ENCODE measurements at places on chromosomes 1 and 21.
A peak's percentile ranks its signal among the peaks of the same experiment; 100 is the strongest.

- no peak for DNase-seq
These were observed 254.0 kb downstream of the TOMM20 start for GRCh38 chr1:234874291-234875288.

DNA sequence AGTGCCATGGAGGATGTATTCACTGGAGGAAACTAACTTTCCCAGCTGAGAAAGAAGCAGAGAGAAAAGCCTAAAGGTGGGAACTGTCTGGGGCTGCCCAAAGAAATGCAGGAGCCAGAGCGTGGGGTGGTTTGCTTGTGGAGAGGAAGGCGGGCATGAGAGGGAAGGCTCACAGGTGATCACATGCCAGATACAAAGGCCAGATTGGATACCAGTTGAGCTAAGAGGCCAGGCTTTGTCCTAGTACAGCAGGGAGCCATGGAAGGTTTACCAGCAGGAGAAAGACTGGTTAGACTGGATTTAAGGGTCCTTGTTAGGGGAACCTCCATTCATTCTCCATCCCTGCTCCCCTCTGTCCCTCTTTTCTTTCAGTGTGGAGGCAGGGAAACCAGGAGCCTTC is 66.4 kb downstream of the BEND5 start:
- DNase-seq, result no peak

- DNase-seq, result no peak
These were observed 9.9 kb downstream of the TRIM67 start for GRCh38 chr1:231171623-231172197.

GRCh38 chr1:37998089-37998808 is 7.1 kb downstream of the FHL3 start:
- no peak for DNase-seq

DNA sequence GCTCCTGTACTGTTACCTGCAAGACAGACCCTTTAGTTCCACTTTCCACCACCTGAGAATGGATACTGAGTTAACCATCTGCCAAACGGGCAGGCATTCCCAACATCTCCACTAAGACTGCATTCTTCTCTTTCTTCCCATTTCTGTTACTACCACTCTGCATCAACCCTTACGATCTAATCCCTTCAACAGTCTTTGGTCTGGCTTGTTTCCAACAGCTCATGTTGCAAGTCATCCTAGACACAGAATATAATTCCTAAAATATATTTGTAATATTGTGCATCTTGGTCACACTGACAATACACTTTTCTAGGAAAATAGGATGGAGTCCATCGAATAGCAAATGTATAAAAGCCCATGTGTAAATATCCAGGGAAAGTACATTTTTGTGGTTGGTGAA is 166.7 kb downstream of the SIPA1L2 start:
- DNase-seq, result no peak

- DNase-seq, result no peak
These were observed 12.0 kb downstream of the SETD4 start for GRCh38 chr21:36048357-36048756.

GRCh38 chr1:184677344-184677743 is 77.3 kb downstream of the EDEM3 start:
- no peak for DNase-seq

DNA sequence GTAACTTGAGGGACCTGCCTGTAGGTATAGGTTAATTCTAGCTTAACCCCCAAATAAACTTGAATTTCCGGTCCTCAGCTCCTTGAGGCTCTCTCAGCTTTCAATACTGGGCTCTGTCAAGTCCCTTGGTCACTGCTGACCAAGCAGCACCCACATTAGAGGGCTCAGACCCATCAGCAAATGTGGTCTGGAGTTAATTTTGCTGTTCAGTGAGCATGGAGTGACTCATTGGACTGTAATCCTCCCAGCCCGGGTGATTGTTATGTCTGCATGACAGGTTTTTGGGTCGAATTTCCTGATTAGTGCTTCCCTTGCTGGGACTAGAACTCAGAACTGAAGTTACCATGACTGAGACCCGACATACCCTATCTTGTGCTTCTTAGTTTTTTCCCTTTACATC is 130.6 kb downstream of the URB2 start:
- no peak for DNase-seq

- DNase-seq, result no peak
These were observed 54.0 kb upstream of the BEND5 start for GRCh38 chr1:48830715-48831114.

DNA sequence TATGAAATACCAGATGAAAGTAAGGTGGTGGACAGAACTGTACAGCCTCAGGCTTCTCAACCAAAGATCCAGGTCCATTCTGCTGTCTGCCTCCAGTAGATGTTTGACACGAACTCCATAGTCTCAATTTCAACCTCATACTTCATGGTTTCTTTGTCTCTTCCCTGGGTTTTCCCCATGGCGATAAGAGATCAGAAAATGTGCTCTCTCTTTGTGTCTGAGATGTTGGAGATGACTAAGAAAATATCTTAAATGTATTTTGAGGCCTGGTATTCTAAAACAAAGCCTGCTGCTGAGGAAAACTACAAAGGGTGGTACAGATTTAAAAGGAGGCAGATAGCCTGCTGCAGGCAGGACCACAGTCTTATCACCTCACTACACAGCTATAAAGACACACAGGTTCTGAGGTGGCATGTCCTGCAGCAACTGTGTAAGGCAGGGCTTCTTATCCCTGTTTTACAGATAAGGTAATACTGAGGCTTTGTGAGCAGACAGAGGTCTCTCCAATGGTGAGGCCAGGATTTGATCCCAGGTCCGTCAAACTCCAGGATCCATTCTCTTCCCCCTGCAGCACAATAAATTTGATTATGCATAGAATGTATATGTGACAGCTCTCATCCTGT is 40.0 kb upstream of the CACNA1E start:
- no peak for DNase-seq

DNA sequence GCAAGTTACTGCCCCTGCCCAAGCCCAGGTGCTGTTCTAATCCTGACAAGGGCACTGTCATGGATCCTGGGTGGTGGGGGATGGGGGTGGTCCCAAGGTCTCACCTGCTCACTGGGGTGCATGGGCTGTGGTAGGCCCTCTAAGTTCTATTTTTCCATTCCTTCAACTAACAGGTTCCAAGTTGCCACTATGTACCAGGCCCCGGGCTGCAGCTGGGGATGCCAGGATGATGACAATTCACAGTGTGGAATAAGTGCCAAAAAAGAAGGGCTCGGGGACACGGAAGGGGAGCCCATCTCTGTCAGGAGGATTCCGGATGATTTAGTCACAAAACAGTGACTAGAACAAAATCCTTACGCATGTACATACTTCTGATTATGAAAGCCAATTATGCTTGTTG is 76.0 kb downstream of the STUM start:
- DNase-seq, result no peak

GRCh38 chr1:189816558-189816957 is 661.1 kb downstream of the BRINP3 start:
- no peak for DNase-seq

GRCh38 chr1:43861337-43861736 is 72.3 kb upstream of the ARTN start:
- no peak for DNase-seq

- DNase-seq, result no peak
These were observed 122.6 kb upstream of the PPP2R5A start for GRCh38 chr1:212162635-212163034.

DNA sequence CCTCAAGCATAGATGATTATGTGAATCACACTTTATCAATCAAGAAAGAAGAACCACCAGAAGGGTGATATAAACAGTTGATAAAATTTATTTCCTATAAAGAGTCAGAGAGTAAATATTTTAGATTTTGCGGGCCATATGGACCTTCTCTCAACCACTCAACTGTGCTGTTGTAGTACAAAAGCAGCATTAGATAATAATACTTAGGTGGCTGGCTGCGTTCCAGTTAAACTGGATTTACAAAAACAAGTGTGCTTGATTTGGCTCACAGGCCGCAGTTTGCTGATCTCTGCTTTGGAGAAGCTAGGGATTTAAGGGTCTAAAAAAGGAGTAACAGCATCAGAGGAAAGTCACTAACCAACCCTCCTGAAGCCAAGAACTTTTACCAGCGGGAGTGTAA is 1406.0 kb downstream of the KCNT2 start:
- no peak for DNase-seq

- DNase-seq, result no peak
These were observed 40.0 kb downstream of the LTN1 start for GRCh38 chr21:28952686-28953085.

DNA sequence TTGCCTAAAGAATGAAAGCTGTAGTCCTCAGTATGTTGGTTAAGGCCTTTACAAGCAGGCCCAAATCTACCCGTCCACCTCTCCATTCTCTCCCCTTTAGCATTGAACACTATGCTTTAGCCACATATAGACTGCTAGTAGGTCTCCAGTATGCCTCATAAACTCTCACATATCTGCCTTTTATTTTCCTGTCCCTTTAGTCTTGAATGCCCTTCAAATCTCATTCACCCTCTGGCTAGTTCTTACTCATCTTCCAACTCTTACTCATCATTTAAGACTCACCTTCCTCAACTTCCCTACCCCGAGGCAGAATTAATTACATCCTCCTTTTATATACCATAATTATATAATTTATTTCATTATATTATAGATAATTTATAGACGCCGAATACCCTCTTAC is 78.7 kb upstream of the TSPAN2 start:
- DNase-seq, result no peak

DNA sequence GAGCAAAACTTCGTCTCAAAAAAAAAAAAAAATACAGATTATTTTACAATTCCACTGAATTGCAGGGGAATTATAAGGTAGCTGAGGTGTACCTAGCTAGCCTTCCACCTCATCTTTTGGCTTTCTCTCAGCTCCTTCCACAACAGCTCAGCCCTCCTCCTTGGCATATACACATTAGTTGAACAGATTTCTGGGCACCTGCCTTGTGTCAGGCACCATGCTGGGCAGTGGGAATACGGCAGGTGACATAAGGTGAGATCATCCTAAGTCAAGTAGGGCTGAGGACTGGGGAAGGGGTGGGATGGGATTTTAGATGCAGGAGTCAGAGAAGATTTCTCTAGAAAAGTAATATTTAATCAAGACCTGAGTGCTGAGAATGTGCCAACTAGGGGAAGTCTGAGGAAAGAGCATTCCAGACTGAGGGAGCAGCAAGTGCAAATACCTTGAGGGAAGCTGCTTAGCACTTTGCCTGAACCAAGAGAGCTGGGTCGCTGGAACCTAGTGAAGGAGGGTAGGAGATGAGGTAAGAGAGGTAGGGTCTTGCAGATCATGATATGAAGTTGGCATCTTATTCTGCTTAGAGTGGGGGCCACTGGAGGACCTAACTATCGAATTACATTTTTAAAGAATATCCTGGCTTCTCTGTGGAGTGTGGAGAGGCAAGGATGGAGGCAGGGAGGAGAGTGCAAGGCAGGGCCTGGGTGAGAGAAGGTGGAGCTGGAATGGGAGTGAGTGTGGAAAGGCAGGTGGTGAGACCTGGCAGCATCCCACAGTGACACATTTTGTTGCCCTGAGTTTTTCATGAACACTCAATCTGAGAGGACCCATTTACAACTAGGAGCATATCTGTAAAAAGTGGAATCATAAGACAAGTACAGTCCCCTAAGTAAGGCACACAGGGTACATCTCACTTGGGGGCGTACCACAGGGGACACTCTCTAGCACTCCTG is 28.2 kb downstream of the LAMC2 start:
- DNase-seq, result no peak

DNA sequence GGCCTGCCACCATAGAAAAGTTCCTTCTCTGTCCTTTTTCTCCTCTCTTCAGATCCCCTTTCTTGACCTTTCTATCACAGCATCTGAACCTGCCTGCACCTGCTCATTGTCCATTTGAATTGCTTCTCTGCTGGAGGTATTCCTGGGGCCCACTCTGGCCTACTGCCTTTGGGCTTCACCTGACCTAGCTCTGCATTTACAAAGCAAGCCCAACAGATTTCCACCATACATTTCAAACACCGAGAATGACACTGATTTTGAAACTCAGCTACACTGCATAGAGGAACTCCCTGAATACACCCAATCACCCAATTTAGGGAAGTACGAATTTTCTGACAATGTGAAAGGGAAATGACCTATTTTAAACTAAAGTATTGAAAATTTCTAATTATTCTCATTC is 284.5 kb upstream of the USP25 start:
- DNase-seq, result no peak

GRCh38 chr1:115706587-115707425 is 61.7 kb downstream of the CASQ2 start:
- no peak for DNase-seq

DNA sequence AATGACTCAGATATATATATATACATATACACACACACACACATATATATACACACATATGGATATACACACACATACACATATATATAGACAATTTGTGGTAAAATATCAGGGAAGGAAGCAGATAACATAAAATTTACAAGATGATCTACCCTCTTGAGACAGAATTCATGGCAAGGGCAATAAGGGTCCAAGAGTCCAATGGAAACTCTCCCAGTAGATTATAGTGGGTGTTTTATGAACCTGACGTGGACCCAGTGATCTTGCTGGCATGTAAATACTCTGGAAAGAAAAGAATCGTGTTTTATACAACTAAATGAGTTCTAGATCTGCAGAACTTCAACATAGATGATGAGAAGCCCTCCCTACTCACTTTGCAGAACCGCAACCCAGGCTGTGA is 49.3 kb downstream of the DENND1B start:
- DNase-seq, result no peak

GRCh38 chr1:231921646-231922345 is 295.2 kb downstream of the DISC1 start:
- DNase-seq, result no peak

GRCh38 chr1:160860840-160861505 is 1.7 kb downstream of the CD244 start:
- DNase-seq, result no peak

- DNase-seq, result peak; percentile 68
These were observed 18.8 kb downstream of the SLX9 start for GRCh38 chr21:44958471-44959191.

- no peak for DNase-seq
These were observed 11.2 kb downstream of the EPHX4 start for GRCh38 chr1:92040971-92041370.

DNA sequence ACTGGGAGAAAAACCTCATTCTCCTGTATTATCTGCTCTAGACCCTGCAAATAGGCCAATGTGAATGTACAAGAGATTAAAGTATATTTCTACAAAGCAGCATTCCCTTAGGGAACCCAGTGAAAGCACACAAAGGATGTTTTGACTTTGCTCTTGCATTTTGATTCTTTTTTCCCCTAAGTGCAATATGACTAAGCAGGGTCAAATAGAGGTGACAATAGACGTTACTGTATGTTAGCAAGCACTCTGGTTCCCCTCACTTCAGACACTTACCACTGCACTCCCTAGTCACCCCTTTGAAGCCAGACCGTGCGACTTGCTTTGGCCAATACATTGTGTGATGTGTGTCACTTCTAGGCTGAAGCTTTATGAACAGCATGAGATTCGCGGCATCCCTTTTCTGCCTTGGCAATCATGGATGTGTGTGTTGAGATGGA is 209.7 kb downstream of the RHOU start:
- DNase-seq, result no peak

GRCh38 chr1:183569141-183569540 is 21.1 kb downstream of the NCF2 start:
- DNase-seq, result no peak

All from D721Med (cell line).